ENCODE measurements at places on chromosomes 7 and 10.

DNA sequence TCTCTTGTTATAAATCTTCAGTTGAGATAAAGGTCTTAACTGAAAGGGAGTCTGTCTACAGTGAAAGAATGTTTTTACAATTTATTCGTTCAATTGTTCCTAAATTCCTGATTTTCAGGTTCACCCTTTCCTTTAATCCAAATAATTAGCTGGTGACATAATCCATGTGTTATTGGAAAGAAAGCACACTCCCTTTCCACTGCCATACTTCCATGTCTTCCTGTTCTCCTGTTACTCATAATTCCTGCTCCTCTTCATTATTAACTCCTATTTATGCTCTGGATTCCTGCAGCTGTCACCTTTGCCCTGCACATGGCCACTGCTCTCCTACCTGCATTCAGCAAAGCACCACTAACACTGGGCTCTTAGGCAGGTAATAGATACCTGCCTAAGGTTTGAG is 40.0 kb upstream of the FAM3C start:
- DNase-seq, result no peak

DNA sequence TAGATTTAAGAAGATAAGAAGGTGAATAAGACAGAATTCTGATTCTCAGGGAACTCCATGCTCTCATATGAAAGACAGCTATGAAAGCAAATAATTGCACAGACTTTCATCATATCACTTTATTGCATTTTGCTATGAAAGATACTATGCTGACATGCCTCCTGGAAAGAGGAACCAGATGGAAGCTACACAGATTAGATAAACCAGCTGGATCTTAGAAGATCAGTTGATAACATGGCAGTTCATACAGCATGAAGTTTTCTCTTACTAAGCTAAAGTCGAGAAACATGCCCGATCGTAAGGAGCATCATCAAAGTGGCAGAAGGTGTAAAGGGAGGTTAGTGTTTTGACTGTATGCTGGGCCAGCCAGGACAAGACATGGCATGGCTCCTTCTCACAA is 112.5 kb upstream of the DPP6 start:
- peak; percentile 32 for DNase-seq

GRCh38 chr10:72334196-72334824 is 20.4 kb downstream of the DNAJB12 start:
- DNase-seq, result peak; percentile 38

GRCh38 chr7:104548861-104549260 is 220.5 kb downstream of the LHFPL3 start:
- DNase-seq, result no peak

GRCh38 chr10:65183236-65183635 is 1662.0 kb downstream of the REEP3 start:
- DNase-seq, result no peak

DNA sequence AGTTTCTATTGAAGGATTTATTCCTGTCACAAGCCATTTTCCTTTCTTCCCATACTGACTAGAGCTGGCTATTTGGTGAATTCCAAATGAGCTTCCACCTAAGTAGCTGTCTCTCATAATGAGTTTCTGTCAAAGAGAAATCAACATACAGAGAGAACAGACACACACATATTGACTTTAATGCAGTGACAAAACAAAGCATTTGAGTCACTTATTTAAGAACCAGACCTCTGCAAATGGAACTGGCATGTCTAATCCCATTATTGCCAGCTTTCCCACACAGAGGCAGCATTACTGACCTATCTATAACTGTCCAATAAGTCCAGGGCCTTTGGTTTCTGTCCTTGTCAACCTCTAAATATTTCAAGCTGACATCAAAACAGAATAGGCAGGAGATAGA is 179.3 kb upstream of the CSTF2T start:
- no peak for DNase-seq

- no peak for DNase-seq
These were observed 50.7 kb downstream of the HSPA12A start for GRCh38 chr10:116691635-116692034.

GRCh38 chr7:70790215-70791073 is 341.5 kb upstream of the GALNT17 start:
- DNase-seq, result no peak
